PC-9 (cell line): ENCODE measurements at places on chromosomes 4 and X.

DNA sequence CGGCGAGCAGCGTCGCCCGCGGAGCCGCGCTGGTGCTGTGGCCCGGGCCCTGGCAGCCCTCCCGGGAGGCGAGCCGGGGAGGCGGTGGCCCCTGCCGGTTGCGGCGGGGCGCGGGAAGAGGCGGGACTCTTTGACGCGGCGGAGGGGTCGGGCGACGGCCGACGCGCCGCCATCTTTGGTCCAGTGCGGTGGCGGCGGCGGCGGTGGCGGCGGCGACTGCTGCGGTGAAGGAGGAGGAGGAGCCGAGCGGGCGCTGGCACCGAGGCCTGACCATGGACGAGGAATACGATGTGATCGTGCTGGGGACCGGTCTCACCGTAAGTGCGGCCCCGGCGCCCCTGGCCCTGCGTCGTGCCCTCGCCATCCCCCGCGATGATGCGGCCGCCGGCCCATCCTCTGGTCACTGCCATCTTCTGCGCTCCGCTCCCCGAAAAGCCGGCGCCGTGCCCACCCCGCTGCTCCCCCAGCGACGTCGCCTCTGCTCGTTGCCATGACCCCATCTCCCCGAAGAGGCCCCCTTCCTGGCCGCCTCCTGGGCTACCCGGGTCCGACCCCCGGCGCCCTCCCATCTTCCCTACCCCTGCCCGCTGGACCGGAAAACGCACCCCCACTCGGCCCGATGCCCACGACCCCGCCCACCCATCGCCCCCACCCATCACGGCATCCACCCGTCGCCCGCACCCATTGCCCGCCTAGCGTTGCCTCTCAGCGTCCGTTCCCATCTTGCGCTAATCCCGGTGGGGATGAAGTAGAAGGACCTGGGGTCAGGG, at the start of gene GDI1:
TSS of gene GDI1 (plus strand) at position 172 of the 770 bp plus-strand sequence. CDS start at position 273, 101 bp downstream.
- peak; percentile 61 for DNase-seq

GRCh38 chr4:152225680-152226079, 310.2 kb downstream of the FBXW7 start:
- no peak for DNase-seq

DNA sequence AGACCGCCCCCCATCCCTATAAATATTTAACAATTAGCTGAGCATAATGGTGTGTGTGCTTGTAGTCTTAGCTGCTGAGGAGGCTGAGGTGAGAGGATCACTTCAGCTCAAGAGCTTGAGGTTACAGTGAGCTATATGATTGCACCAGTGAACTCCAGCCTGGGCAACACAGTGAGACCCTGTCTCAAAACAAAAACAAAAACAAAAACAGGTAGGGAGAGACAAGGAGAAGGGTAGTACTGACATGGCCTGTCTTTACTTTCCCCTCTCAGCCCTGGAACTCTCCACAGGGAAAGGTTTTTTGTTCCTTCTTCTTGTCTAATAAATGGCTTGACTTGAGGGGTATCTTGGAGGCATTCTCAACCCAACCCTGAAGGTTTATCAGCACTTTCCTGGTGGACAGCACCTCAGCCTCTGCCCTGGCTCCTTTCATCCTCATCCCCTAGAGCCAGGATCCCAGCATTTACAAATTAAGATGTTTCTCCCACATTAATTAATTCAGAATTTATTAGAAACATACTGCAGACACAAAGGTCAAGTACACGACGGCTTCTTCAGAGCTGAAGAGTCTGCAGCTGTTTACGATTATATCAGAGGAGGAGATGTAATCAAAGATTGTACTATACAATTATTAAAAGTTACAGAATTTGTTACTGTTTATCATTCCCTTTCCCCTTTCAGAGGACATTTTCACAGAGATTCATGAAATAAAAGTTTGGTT, 131.8 kb downstream of the AFF1 start:
- no peak for DNase-seq

DNA sequence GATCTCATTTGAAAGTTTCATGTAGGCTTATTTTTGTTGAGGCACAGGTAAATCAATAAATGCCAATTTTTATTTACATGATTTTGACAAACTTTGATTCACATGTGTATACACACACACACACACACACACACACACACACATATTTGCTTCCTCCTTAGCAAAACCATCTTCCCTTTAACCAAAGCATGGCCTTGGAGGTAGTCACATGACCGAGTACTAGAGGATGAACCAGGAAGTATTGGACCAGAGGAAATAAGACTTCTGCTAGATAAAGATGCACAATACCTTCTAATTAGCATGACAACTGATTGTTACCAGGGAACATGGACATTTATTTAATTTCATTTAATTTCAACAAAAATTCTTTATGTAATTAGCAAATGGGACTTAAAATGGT, 23.4 kb upstream of the CFAP299 start:
- DNase-seq: no peak

- no peak for DNase-seq
Measured at GRCh38 chr4:125666635-125667034, 351.9 kb downstream of the FAT4 start.

GRCh38 chr4:78527555-78527954, 24.0 kb upstream of the ANXA3 start:
- DNase-seq: no peak

DNA sequence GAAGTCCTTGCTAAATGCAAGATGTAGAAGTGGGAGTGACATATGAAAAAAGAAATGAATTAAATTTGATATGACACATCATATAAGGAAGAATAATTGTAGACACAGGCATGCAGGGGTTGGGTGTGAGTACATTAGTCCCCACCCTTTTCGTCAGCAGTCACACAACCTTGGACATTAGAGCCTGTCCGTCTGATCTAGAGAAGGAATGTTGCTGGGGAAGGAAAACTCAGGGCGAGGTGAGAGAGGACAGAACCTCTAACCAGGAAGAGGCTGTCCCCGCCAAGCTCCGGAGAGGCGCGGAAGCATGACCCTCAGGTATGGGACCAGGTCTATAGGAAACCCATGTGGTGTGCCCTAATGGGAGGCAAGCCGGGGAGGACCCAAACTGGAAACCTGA, 102.1 kb downstream of the RELL1 start:
- no peak for DNase-seq

DNA sequence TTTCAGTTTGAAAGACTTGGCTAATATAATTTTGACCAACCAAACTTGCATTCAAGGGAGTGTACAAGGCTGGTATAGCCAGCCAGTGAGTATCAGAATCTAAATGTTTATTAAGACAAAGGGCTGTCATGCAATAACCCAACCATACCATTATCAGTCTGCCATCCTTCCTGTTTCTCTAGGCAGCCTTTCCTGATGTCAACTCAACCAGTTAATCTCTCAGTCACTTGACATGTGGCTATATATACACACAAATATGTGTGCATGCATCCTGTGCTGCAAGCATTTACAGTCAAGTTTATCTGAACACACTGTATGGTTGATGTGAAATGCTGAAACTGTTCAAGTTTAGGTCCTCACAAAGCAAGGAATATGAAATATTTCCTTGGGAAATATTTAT, 17.2 kb downstream of the BTK start:
- DNase-seq: no peak

DNA sequence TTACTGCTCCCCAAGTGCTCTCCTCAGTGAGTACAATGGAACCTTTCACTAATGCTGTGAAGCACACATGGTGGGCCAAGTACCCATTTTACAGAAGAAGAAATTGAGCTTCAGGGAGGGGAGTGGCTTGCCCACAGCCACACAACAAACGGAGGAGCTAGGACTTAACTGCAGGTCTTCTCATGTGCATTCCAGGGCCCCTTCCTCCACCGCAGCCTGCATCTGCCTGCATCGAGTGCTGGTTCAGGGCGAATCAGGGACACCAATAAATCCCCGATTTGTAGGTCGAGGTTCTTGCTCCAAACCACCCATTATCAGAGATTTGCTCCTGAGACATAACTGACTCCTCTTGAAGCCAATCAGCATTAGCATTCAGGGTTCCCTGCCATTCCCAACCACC, 100.9 kb downstream of the MAMLD1 start:
- DNase-seq: no peak

- no peak for DNase-seq
Measured at GRCh38 chr4:165965503-165965902, 92.5 kb downstream of the TLL1 start.

DNA sequence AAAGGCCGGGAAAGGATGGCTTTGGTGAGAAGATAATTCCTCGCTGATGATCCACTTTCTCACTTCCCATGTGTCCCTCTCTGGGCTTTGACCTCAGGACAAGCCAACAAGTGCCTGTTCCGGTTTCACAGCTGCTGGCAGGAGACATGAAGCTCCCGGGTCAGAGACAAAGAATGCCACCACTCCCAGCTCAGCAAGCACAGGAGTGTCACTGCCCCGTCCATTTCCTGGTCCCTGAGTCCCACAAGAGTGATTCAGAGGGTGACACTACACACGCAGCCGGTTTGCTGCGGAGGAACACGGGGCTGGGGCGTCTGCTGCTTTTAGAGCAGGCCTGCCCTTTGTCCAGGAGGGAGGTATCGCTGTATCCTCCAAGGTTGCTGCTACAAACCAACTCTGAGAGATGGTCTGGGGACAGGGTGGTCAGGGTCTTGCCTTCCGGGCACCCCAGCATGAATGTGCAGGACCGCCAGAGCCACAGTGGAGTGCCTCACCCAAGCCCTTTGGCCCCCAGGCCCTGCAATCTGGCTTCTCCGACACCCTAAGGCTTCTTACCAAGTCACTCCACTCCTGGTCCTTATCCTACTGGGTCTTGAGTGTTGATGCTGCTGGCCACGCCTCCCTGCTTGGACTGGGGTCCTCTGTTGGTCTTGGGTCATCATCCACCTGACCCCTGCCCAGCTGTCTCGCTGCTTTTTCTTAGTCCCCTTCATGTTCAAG, 49.5 kb downstream of the CPZ start:
- peak; percentile 87 for DNase-seq

DNA sequence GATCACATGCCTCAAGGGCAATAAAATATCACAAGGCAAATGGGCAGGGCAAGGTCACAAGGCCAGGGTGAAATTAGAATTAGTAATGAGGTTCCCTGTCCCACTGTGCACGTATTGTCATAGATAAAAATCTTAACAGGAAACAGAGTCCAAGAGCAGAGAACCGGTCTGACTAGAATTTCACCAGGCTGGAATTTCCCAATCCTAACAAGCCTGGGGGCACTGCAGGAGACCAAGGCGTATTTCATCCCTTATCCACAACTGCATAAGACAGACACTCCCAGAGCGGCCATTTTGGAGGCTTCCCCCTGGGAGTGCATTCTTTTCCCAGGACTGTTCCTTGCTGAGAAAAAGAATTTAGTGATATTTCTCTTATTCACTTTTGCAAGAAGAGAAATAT, 25.9 kb upstream of the PRDM5 start:
- DNase-seq: peak; percentile 56

- no peak for DNase-seq
Measured at GRCh38 chr4:78481180-78481579, 70.4 kb upstream of the ANXA3 start.

- DNase-seq: no peak
Measured at GRCh38 chr4:152961773-152962115, 25.6 kb downstream of the FHDC1 start.

DNA sequence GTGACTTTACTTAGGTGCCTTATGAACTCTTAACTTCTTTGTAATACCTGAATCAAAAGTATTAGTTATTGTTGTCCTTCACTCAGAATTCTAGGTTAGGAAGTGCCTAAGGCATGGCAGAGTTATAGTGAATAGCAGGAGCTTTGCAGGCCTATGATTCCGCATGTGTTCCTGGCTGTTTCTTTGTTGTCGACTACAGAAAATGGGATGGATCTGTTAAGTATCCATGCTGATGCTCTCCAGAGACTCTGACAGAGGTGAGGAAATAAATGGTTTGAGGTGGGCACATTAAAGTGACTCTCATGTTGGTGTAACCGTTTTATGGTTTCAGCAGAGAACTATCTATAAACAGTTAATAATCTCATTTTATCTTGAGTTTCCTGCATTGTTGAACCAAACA, 1601.3 kb downstream of the PCDH7 start:
- DNase-seq: no peak

DNA sequence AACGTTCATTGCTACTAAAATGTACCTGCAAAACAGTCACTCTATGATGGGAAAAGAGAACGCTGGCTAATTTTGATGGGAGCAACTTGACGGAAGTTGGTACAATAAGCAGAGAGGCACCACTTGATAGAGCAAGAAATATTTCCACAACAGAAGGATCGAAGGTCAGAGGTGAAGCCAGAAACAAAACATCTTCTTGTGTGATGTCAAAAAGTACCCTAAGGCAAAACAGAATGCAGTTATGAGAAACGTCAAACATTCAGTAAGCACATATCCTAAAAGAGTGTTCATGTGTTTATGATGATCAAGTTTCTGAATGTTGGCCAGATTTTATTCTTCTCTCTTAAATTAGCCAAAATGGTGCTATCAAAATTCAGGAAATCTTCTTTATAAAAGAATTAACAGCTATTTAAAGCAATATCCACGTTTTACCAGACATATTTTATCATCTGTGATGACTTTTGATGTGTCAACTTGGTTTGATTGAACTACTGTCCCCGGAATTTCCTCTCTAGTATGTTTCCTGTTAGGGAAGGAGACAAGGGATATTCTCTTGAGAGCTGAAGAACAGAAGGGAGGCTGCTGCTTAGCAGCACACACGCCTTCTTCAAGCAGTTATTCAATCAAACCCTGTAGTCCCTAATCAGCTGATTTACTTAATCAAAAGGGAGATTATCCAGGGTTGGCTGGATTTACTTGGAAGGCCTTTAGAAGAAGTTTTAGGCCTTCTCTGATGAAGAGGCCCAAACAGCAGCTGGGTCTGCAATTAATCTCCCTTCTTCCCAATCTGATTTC, 15.7 kb downstream of the AASDH start:
- no peak for DNase-seq

GRCh38 chrX:78944351-78944750, 840 bp upstream of the P2RY10 start:
- DNase-seq: no peak

DNA sequence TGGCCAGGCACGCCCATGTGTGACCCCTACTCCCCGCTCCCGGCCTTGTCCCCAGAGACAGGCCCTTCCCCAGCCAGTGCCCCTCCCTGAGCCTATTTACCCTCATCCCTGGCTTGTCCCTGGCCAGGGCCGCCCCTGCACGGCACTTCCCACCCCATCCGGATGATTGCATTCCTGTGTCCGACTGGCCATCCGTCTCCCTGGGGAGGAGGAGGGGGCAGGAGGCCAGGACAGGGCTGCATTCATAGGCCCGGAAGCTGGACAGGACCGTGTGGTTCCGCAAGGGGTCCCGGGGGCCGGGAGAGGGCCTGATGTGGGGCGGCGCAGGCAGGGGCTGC, 22.8 kb downstream of the CTBP1 start:
- no peak for DNase-seq

DNA sequence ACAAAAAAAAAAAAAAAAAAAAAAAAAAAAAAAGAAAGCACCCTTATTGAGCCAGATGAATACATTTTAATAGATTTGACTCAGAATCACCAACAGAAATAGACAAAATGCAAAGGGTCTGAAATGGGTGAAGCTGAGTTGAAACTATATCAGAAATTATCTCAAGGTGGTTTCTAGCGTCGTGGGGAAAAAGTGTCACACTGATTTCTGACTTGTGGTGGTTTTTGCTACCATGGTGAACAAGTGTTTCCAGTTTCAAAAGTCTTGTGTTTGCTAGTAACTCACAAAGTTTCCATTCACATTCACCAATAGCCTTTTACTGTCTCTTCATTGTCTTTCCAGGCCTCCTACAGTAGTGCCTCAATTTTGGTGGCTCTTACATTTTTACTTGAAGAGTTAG, 135.5 kb downstream of the ARHGAP24 start:
- no peak for DNase-seq
